H54 (cell line): ENCODE measurements at places on chromosomes 7 and 10.

DNA sequence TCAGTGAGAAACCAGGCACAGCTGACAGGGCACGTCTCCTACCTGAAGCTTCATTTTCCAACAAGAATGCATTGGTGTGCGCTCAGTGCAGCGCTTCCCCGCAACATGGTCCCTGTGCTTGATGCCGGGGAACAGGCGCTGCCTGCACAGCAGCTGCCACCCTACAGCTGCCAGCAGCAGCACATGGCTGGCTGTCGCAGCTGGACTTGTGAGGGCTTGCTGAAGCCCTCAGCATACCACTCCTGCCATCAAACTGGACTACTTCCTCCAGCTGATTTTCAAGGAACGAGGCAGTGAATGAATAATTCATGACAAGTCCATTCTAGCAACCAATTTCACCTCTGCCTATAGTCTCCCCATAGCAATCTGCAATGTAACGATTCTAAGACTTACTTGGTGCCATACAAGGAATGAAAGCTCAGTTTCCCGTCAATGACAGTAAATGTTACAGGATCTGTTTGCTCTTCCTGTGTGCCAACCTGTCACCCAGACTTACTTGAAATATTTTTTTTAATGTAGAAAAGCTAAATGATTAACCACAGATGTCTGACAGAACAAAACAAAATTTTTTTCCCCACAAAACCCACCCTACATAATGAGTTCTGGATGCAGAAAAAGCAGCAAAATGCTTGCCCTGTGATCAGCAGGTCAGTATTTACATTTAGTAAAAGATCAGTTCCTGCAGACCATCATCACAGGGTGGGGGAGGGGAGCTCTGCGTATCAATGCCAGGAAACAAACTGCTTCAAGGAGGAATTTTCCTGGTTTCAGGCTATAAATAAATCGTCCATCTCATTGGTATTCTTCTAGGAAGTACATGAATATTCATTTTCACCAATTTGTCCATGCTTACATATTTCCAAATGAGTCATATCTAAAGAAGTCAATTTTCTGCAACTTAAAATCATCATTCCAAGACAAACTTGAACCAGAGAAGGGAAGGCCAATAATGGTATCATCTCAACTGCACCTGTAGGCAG lies 140.6 kb downstream of the ALOX5 start:
- no peak for DNase-seq

GRCh38 chr7:131385039-131385605 lies 57.4 kb downstream of the MKLN1 start:
- DNase-seq, result no peak

GRCh38 chr10:14380746-14381145 lies 50.0 kb upstream of the FRMD4A start:
- DNase-seq, result no peak

DNA sequence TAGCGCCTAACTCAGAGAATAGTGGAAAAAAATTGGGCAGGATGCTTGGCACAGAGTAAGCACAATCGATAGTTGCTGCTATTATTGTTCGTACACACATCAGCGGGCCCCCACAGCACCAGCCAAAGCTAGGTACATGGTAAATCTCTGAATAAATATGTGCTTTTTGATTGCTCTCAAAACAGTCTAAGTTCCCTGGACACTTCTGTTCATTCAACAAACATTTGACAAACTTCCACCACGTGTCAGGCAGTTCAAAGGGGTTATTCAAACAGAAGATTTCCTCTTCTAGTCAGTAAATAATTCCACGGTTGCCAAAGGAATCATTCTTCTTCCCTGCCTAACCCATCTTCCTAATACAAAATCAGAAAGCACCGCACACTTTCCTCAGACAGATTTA lies 150.8 kb downstream of the DGKI start:
- no peak for DNase-seq

GRCh38 chr10:367636-368035 lies 232.4 kb downstream of the ZMYND11 start:
- no peak for DNase-seq

DNA sequence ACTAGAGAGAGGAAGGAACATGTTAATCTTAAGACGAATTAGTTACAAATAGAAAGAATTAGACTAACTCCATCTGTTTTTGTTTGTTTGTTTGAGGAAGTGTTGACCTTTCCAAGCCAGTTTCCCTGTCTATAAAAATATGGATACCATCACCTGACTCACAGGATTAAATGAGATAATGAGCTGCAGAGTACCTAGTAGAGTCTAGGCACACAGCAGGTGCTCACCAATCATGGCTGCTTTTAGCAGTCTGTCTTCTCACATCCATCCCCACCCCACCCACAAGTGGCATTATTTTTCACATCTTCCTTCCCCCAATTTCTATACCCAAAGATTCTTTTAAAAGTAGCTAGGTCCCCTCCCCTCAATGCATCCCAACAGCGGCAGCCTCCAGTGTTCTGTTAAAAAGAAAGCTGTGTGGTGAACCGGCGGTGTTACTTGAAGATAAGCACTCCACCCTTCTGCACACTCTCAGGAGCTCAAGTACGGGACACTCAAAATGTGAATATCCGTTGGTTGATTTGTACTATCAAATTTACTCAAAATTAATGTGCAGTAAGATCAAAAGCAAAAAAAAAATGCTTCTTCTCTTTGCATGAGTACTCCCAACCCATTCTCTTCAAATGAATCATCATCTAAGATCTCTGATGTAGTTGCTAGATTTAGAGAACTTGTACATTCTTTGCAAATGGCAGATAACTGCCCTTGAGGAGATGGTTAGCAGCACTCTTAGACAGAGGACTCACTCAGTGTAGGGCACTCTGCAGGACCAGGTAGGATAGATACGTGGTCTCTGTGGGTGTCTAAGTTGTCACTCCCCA lies 145.4 kb upstream of the ASAH2 start:
- DNase-seq, result no peak

DNA sequence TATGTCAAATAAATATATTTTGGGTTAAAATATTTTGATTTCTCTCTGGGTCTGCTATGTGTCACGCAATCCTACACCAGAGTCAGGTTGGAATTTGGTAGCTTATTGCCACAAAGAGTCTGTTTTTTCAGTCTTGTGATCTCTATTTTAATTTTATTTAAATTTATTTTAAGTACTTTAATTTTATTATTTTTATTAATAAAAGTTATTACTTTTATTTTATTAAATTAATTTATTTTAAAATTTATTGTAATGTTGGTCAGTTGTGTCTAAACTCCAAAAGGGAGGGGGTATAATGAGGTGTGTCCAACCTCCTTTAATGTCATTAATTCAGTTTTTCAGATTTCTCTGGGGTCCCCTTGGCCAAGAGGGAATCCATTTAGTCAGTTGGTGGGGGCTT lies 42.8 kb upstream of the RAB18 start:
- DNase-seq, result no peak

DNA sequence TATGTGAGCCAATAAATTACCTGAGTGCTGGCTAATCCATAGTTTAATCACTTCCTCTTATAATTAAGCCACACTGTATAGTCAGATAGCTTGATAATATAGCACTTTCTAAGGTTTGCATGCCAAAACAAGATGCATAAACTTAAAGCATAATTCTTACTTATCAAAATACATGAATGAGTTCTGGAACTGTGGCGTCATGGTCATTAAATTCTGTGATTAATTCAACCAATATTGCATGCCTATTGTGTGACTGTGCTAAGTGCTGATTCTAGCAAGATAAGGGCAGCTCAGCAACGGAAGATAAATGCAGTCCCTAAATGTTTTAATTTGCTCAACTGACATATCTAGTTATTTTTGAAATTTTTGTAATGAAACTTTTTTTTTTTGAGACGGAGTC lies 29.7 kb downstream of the HOXA1 start:
- DNase-seq, result no peak

DNA sequence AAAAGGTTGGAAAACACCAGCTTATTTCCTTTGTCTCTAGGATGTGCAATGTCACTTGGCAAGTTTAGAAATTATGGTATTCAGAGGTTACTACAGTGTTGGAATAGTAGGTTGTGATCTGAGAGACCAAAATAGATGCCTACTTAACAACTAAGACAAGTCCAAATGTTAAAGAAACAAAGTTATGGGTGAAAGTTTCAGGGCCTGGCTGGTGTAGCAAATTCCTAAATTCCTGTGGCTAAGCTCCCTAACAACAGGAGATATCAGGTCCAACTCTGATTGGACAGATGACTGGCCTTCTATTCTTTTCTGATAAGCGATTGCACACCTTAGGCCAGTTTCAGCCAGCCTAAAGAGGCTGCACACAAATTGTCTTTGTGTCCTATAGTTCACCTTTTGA lies 873.5 kb downstream of the REEP3 start:
- no peak for DNase-seq

DNA sequence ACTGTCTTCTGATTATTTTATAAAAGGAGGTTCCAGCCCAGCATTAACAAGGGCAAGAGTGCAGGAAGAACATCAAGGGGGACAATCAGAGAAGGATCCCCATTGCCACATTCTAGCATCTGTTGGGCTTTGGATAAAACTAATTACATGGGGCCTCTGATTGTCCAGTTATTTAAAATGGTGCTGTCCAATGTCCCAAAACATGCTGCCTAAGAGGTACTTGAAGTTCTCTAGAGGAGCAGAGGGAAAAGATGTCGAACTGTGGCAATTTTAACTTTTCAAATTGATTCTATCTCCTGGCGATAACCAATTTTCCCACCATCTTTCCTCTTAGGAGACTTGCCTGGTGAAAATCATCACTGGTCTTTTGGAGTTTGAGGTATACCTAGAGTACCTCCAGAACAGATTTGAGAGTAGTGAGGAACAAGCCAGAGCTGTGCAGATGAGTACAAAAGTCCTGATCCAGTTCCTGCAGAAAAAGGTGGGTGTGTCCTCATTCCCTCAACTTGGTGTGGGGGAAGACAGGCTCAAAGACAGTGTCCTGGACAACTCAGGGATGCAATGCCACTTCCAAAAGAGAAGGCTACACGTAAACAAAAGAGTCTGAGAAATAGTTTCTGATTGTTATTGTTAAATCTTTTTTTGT lies 2.3 kb downstream of the IL6 start:
- no peak for DNase-seq

- DNase-seq, result no peak
Measured at GRCh38 chr10:95121904-95122303, 52.6 kb upstream of the CYP2C8 start.

DNA sequence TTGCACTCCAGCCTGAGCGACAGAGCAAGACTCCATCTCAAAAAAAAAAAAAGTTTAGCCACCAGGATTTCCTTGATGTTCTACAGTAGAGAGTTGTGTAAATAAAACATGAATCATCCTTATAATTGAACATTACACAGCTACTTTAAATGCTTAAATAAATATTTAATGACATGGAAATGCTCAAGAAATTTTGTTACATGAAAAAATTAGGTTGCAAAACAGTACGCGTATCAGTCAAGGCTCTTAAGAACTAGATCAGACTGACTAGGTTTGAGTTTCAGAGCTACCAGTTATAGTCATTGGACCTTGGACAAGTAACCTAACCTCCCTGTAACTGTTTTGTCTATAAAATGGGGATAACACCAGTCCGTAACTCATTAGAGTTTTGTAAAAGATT lies 38.7 kb upstream of the GSAP start:
- DNase-seq, result no peak

GRCh38 chr10:37734971-37735370 lies 122.4 kb downstream of the ZNF248 start:
- DNase-seq, result peak; percentile 9

- no peak for DNase-seq
Measured at GRCh38 chr7:55873765-55874164, 11.2 kb upstream of the SEPTIN14 start.

DNA sequence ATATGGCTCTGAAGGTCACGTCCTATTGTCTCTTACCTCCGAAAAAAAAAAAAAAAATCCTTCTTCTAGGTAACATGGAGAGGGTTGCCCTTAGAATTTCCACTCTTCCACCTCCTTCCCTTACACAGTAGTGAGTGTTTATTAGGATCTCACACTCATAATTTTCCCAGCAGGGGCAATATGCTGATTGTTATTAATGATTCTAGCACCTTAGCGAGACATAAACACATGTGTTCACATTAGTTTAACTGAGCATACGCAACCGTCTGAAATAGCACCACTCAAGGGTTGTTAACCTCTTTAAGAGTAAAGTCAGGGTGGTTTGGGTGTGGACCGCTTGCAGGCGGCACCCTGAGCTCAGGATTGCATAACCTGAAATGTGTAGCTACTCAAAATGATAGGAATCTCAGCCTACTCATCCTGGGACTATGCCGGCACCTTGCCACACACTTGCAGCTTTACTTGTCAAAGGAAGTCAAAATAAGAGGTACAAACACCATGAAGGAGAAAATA lies 52.2 kb downstream of the CPEB3 start:
- DNase-seq, result peak; percentile 98

DNA sequence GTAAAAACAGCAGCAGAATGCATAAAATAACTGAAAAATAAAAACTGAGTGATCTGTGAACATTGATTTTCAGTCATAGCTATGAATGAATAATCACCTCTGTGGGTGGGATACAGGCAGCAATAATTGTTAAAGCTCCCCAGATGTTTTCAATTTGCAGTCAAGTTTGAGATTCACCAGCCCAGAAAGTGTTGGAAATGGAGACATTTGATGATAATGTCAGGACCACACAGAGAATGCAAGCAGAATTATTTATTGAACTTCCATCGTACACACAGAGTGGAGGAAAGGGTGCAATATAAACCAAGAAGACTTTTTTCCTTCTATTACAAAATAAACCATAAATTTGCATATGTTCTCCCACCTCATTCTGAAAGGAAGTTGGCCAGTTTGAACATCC lies 601.7 kb downstream of the ANKRD7 start:
- no peak for DNase-seq

DNA sequence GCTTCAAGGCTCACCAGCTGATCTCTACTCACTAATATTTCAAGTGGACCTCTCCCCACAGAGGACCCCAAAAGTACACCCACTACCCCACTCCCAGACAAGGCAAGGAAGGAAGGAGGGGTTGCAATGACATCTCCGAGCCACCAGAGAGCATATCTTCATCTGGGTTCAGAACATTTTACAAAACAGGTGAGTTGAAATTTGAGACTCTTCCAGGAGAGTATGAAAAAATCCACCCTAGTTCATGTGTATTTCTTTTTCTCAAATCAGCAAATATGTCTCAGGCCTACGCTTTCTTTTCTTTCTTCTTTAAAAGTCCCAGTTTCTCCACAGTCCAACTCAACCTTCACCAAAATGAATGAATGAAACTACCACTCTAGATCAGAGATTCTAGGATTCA lies 61.9 kb downstream of the SGMS1 start:
- no peak for DNase-seq

DNA sequence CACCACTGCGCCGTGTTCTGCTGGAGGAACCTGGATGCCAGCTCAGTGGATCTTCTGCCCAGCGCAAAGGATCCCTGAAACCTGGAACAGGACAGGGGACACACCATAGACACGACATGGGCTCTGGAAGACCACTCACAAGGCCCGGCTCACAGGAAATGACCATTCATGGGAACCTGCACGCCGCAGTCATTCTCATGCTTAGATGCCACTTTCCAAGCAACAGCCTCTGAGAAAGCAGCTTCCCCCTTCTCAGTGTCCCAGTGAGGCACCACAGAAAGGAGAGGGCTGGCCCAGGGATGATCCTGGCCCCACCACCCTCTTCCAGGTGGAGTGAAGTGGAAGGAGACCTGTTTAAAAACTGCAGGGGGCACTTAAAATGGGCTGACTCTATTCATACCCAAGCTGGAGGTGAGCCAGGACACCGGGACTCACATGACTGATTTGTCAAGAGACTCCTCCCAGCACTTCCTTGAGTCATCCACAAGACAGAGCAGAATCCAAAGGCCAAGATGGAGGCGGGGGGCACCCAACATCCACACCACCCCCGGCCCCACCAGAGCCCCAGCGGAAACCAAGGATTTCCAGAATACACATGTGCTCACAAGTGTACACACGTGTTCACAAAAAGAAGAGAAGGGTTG lies 11.2 kb downstream of the CTBP2 start:
- DNase-seq, result peak; percentile 44
